ENCODE measurements at places on chromosomes 7 and 10.

DNA sequence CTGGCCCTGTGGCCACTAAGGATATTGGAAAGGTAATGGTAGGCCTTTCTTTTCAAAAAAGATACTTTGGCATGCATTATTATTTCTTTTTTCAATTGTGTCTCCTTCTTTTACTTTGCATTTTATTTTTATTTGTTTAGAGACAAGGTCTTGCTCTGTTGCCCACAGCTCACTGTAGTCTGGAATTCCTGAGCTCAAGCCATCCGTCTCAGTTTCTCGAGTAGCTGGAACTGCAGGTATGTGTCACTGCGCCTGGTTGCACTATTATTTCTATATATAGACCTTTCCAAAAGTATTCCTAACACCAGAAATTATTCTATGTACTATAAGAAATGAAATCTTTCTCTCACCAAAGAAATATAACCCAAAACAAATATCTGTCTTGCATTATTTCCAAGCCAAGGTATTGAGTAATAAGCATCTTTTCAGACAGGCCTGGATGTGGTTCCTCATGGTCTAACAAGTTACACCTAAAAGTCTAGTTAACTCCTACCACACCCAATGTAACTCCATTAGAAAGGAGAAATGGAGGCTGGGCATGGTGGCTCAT is 500.8 kb upstream of the ANKRD30A start:
- DNase-seq: no peak

- no peak for DNase-seq
These were observed 30.7 kb downstream of the ERCC6 start for GRCh38 chr10:49508249-49508648.

DNA sequence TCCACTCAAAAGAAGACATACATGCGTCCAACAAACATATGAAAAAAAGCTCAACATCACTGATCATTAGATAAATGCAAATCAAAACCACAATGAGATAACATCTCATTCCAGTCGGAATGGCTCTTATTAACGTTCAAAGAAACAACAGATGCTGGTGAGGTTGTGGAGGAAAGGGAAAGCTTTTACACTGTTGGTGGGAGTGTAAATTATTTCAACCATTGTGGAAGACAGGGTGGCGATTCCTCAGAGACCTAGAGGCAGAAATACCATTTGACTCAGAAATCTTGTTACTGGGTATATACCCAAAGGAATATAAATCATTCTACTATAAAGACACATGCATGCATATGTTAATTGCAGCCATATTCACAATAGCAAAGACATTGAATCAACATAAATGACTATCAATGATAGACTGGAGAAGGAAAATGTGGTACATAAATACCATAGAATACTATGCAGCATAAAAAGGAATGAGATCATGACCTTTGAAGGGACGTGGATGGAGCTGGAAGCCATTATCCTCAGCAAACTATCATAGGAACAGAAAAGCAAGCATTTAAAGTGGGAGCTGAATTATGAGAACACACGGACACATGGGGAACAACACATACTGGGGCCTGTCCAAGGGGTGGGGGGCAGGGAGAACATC is 28.4 kb downstream of the PCDH15 start:
- DNase-seq: no peak

GRCh38 chr10:113113918-113114317 is 163.9 kb downstream of the TCF7L2 start:
- DNase-seq: no peak

DNA sequence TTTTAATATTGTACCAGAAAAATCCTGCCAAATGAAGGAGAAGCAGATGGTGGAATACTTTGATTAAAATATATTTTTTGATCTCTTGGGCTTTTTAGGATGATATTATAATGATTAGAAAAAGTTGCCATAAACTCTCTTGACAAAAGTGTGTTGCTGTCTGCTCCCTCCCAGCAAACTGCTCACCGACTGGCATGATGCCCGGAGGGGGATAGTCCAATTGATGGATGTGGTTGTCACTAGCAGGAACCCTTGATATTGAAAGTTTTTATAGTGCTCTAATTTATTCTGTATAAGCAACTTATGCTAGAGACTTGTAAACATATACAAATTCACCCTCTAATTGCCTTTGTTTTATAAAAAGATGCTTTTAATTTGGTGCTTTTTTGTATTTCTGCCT is 114.0 kb downstream of the DNAH11 start:
- DNase-seq: peak; percentile 30

DNA sequence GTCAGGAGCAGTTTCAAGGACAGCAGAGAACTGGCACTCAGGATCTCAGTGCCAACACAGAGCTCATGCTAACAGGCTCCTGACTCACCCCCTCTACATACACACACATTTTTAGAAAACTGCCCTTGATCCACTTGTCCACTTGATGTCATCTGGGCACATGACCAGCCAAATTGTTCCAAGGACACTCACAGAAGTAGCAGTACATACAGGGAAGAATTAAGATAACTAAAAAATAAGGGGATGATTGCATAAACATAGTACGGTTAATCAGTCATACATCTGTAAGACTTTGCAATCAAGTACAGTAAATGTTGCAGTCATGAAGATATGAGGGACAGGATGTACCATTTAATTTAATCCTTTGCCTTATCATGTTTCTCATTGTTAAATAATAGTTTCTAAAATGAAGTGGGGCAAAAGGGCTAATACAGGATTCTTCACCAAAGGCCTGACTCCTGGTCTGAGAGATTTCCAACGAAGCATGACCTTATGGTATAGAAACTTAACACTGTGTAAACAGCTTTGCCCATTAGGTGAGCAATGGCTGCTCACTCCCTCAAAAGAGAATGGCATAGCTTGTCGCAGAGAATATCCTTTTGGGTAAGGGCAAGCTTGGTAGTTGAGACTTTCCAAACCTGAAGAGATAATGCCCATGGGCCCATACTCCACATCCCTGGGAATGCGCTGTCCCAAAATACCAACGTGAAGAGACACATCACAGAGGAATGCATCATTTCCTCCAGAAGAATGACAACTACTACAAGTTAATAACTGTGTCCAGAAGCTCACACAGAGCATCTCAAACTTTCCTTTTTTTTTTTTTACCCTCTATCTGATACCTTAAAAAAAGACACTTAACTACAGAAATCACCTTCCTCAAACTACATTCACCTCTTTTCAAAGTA is 94.1 kb downstream of the ARMH3 start:
- DNase-seq: peak; percentile 50

- peak; percentile 8 for DNase-seq
These were observed 226.5 kb downstream of the FANK1 start for GRCh38 chr10:126122881-126123280.

DNA sequence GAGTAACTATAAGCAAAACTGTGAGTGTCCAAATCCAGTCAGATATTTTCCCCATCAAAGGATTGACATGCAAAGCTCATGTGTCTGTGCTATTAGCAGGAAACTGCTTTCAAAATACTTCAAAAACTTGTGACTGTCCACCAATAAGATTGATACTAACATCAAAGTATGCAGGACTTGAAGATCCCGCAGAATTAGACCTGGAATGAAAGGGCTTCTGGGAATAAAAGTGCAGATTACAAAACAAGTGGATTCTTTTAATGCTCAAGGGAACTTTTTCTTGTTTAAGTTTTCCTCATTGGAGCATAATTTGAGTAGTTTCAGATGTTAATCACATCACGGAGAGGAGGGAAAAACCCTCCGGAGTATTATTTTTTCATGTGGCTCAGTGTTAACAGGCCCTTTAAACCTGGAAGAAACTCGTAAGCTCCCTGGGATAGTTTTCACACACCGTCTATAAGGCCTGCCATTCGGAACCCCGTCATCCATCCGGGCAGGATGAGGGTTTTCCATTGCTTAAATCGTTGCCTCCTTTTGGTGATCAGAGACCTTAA is 33.9 kb upstream of the MKX start:
- no peak for DNase-seq

- DNase-seq: no peak
These were observed 168.6 kb upstream of the ETV1 start for GRCh38 chr7:14158111-14158510.

DNA sequence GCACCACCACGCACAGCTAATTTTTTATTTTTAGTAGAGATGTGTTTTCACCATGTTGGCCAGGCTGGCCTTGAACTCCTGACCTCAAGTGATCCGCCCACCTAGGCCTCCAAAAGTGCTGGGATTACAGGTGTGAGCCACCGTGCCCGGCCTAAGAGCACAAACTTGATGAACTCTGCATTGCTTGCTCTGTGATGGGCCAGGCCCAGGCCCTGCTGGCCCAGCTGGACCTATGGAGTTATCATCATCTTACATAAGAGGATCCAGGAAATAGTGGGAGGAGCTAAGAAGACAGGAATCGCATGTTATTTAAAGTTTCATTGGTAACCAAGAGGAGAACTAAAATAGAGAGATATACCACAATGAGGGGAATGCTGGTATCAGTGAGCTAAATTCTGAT is 86.9 kb downstream of the DAGLB start:
- DNase-seq: no peak

DNA sequence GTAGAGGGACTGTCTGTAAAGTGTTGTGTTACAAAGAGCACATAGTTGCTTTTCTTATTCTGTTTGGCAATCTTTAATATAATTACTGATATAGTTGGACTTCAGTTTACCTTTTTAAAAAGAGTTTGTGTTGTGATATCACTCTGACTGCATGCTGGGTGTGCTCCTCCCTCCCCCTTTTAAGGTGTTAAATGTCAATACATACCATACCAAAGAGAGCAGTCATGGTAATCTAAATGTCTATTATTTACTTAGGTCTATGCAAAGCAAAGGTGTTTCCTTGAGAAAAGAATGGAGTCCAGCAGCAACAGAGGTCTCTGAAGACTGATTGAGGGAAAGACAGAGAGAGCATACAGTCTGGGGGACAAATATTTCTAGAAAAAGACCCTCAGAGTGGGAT is 275.1 kb upstream of the NRP1 start:
- no peak for DNase-seq

- DNase-seq: no peak
These were observed 43.0 kb upstream of the COL1A2 start for GRCh38 chr7:94351703-94352102.

GRCh38 chr10:92124616-92125143 is 166.2 kb downstream of the CPEB3 start:
- peak; percentile 82 for DNase-seq

- DNase-seq: no peak
These were observed 18.0 kb downstream of the ELMO1 start for GRCh38 chr7:37430640-37431039.
